ENCODE measurements at places on chromosomes 11 and 22.

DNA sequence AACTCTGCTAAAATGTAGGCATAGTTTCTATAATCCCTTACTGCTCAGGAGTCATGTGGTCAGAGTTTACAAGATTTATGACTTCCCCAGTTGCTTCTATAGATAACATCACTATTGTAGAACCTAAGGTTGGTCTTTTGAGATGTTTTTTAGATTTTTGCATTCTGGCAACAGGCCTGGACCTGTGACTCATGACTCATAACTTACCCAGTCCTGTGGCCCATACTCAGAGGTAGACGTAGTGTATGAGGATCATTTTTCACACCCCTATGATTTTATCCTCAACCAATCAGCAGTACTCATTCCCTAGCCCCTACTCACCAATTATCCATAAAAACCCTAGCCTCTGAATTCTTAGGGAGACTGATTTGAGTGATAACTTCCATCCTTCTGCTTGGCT, 384.4 kb upstream of the DDI1 start:
- no peak for DNase-seq

GRCh38 chr11:65613091-65613928, 711 bp downstream of the MAP3K11 start:
- DNase-seq = no peak

DNA sequence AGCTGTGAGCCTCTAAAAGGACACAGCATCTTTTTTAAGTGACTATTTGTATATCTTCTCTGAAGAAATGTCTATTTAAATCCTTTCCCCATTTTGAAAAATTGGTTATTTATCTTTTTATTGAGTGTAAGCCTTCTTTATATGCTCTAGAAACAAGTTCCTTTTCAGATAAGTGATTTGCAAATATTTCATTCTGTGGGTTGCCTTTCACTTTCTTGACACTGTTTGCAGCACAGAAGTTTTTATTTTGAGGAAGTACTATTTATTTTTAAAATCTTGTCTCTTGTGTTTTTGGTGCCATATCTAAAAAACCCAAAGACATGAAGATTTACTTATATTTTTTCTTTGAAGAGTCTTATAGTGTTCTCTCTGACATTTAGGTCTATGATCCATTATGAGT, 40.1 kb upstream of the LYVE1 start:
- no peak for DNase-seq

DNA sequence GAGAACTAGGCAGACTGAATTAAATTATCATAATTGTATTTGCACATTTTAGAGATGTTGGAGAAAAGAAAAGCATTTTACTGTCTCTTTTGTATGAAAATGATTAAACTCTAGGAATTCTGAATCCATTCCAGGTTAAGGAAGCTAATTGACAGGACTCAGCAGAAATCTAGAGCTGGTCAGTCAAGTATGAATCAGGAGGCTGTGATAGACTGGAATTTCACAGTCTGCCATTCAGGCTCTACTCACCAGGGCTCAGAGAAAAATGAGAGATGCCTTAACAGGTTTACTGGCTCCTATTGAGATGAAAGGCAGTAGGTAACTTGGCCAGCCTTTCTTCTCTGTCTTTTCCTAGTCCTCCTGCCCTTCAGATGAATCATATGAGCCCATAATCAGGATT, 693.9 kb upstream of the CHORDC1 start:
- no peak for DNase-seq

All from foreskin melanocyte (primary cell).